Activated CD4-positive, alpha-beta T cell treated with anti-CD3 and anti-CD28 coated beads, Interleukin-2, amount 10 ng/mL, durations not matched to agents 24 days and 14 days (primary cell): ENCODE measurements at places on chromosomes 5 and 9. TPM values are rescaled to one million over a fixed set of nuclear protein-coding genes. Genes with fewer than 3 reads are reported as not detected.

The GLDC gene
- 0.73 and 1.1 TPM in 2 replicates for total RNA-seq

The ISL1 gene
- total RNA-seq: not detected in 2 replicates

The MARCHF11 gene
- total RNA-seq: not detected in 2 replicates

The SOHLH1 gene
- not detected in 2 replicates for total RNA-seq

The OR1Q1 gene
- total RNA-seq: not detected in 2 replicates

The MYMK gene
- total RNA-seq: not detected in 2 replicates

The DCP2 gene
- total RNA-seq: 73.6 and 78.8 TPM in 2 replicates

The SHOC1 gene
- not detected in 2 replicates for total RNA-seq

The IFT74 gene
- 9.7 and 10.6 TPM in 2 replicates for total RNA-seq

The PCDHB10 gene
- total RNA-seq: not detected in 2 replicates

The SPAAR gene
- total RNA-seq: not detected in 2 replicates

The KYAT1 gene
- 11.7 and 14.4 TPM in 2 replicates for total RNA-seq

The MLANA gene
- total RNA-seq: not detected in 2 replicates

The OGN gene
- total RNA-seq: not detected in 2 replicates

The ACER2 gene
- 0.96 and 1.3 TPM in 2 replicates for total RNA-seq

The BTNL8 gene
- 0.21 TPM in 1 of 2 replicates, not detected in the other for total RNA-seq

The FGF10 gene
- total RNA-seq: not detected in 2 replicates

The S100Z gene
- total RNA-seq: 1.4 and 1.5 TPM in 2 replicates

The MARCOL gene
- not detected in 2 replicates for total RNA-seq

The NEURL1B gene
- total RNA-seq: 0.05 and 0.31 TPM in 2 replicates

The CTXN3 gene
- not detected in 2 replicates for total RNA-seq

The KIF3A gene
- 44.2 and 51.9 TPM in 2 replicates for total RNA-seq

The JAKMIP2 gene
- 1.2 and 1.6 TPM in 2 replicates for total RNA-seq

The DMRTA1 gene
- total RNA-seq: not detected in 2 replicates

The ACSL6 gene
- 36.9 and 39.6 TPM in 2 replicates for total RNA-seq

The GBGT1 gene
- total RNA-seq: 6.8 and 8.2 TPM in 2 replicates

The TXNDC8 gene
- total RNA-seq: not detected in 2 replicates

The EDIL3 gene
- total RNA-seq: not detected in 2 replicates

The DOK3 gene
- 4.5 and 5.2 TPM in 2 replicates for total RNA-seq

The SLC31A2 gene
- total RNA-seq: 4.5 and 5.3 TPM in 2 replicates

The MED7 gene
- total RNA-seq: 13.2 and 14.6 TPM in 2 replicates

The ANKRD55 gene
- total RNA-seq: 0.79 and 1.0 TPM in 2 replicates
